ENCODE measurements at places on chromosomes 4 and X.

- no peak for DNase-seq
Observed at GRCh38 chrX:153547195-153547594, 29.8 kb downstream of the ATP2B3 start.

DNA sequence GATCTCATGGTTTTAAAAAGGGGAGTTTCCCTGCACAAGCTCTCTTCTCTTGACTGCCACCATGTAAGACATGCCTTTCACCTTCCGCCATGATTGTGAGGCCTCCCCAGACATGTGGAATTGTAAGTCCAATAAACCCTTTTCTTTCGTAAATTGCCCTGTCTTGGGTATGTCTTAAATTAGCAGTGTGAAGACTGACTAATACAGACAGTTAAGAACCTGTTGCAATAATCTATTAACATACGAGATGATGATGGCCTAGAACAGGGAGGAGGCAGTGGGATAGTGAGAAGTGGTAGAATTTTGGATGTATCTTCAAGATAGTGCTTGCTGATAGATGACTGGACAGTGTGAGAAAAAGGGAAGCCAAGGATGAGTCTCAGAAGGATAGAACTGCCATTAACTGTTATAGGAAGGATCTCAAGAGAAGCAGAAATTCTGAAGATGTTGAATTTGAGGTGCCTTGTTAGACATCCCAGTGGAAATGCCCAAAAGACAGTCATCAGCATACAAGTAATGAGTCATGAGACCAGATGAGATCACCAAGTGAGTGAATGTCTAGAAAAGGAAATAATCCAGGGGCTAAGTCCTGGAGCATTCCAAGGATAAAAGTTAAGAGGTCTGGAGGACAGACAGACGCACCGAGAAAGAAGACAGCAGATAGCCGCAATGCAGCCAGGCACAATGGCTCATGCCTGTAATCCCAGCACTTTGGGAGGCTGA, 38.8 kb upstream of the UGDH start:
- no peak for DNase-seq

DNA sequence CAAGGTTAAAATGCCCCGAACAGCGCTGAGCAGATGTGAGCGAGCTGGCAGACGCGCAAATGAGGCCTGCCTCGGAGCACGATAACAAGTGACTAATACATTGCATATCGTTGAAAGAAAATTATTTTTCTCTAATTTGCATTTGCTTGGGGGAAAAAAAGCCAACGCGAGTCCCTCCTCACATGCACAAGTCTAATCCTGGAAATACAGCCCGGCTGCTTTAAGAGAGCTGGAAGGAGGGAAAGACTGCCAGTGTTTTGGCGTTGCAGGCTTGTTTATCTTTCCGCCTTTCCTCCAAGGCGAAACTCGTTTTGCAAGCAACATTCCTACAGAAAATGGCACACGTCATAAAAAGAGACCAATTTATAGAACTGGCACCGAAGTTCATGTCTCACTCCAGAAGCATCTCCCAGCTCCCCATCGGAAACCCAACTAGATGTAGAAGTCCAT, 12.6 kb downstream of the BCOR start:
- peak; percentile 77 for DNase-seq

GRCh38 chrX:97685753-97686152, 802.0 kb downstream of the RPA4 start:
- DNase-seq = peak; percentile 9

GRCh38 chr4:104930298-104930697, 216.4 kb upstream of the TET2 start:
- DNase-seq = no peak

- no peak for DNase-seq
Observed at GRCh38 chrX:138740341-138740740, 28.8 kb upstream of the FGF13 start.

DNA sequence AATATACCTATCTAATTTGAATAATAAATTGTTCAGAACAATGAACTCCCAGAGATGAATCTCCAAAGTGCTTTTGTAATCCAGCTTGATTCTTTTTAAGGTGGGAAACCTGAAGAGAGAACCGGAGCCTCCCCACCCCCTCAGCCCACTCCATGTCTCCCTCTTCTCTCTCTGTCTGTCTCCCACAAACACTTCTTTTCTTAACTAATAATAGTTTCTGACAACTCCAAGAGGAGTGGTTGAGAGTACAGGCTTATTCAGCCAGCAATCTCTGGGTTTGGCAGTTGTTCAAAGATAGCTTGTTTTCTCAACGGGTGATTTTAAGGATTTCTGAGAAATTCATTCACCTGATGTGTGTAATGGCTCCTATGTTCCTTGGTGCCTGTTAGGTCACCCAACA, 23.4 kb downstream of the PPP4R3C start:
- no peak for DNase-seq
